ENCODE measurements at places on chromosomes 3 and 15.

- peak; percentile 78 for DNase-seq
These were observed 12.0 kb upstream of the SHC4 start for GRCh38 chr15:48975472-48976419.

DNA sequence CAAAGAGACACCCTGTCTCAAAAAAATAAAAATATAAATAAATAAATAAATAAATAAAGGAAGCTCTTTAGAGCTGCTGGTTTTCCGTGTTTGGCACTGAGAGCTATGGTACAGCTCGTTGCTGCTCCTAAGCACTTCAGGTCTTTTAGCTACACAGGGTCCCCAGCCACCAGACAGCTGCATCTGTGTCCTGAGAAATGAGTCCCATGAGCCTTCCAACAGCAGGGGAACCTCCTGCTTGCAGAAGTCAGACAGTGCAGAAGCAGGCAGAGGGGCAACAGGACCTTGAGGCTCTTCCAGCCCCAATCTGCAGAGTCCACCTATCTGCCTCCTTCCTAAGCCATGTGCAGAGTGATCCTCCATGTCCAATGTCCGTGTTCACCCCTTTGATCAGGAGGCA lies 159.0 kb downstream of the SV2B start:
- DNase-seq, result no peak

GRCh38 chr3:98680723-98681122 lies 82.4 kb upstream of the ST3GAL6 start:
- peak; percentile 84 for DNase-seq

- no peak for DNase-seq
These were observed 511.1 kb downstream of the OTOL1 start for GRCh38 chr3:162007722-162008121.

GRCh38 chr15:22945071-22945470 lies 35.1 kb downstream of the CYFIP1 start:
- DNase-seq, result no peak

GRCh38 chr3:154081305-154081704 lies 39.9 kb upstream of the ARHGEF26 start:
- DNase-seq, result no peak

Measured in HT1080 (cell line).